ENCODE measurements at places on chromosomes 4 and X. TPM values are rescaled to one million over a fixed set of nuclear protein-coding genes. Genes with fewer than 3 reads are reported as not detected.

FATE1 gene
- not detected for total RNA-seq

DNA sequence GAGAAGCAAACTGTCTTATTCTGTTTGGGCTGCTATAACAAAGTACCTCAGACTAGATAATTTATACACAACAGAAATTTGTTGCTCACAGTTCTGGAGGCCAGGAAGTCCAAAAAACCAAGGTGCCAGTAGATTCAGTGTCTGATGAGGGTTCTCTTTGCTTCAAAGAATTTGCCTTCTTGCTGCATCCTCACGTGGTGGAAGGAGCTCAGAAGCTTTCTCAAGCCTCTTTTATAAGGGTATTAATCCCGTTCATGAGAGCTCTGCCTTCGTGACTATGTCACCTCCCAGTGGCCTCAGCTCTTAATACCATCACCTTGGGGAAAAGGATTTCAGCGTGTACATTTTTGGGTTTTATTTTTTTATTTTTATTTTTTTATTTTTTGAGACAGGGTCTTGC is 20.1 kb downstream of the CA5B start:
- peak; percentile 22 for DNase-seq

DNA sequence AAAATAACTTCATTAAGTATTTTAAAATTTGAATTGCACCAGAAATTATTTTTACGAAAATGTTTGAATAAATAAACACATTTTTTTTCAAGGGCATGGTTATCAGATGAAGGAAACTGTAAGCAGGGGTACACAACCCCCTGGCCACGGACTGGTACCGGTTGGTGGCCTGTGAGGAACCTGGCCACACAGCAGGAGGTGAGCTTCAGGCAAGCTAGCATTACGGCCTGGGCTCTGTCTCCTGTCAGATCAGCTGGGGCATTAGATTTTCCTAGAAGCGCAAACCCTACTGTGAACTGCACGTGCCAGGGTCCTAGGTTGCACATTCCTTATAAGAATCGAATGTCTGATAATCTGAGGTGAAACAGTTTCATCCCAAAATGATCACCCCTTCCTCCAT is 1499.7 kb upstream of the AGA start:
- DNase-seq, result no peak

DNA sequence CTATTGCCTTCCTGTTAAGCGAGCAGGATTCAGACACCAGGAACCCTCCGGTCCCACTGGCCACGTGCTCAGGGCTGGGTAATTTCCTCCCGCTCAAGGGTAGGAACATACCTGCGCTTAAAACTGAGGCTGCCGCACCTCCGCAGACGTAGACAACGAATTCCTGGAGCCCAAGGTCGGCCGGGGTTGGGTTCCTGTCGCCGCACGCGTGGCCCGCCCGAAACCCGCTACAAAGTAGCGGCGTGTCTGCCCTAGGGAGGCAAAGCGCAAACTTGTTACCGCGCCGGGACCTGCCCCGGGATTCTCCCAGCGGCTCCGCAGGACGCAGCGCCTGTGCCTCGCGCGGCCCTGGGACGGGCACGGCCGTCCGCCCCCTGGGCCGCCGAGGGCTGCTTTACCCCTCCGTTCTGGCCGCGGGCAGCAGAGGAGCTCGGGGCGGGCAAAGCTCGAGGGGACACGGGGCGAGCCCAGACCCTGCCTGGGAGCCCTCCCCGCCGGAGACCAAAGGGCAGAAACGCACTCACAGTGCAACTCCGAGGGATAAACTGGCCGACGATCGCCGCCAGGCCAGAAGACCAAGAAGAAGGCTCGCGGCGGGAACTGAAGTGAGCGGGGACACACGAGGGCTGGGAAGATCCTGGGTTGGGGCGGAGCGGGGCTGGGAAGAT is at the start of gene ERVMER34-1:
TSS of gene ERVMER34-1 (minus strand) at position 607 of the 668 bp plus-strand sequence. CDS start 5,905 bp downstream, outside the sequence.
- DNase-seq, result no peak

- DNase-seq, result no peak
These were observed 314.6 kb downstream of the STPG2 start for GRCh38 chr4:97828646-97829045.

DNA sequence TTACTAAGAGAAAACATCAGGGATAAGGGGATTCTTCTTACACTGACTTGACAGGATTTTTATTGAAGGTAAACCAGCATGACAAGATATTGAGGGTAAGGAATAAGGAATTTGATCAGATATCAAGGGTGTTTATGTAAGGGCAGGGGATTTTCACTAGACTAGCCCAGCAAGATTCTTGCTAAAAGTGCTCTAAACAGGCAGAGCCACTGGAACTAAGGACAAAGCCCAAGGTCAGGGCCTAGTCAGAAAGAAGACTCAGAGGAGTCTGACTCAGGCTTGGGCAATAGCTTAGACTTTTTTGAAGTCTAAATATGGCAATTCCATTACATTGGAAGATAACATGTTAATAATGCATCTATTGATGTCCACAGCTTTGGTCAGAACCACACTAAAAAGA is 6.5 kb upstream of the GLRA3 start:
- DNase-seq, result no peak

DNA sequence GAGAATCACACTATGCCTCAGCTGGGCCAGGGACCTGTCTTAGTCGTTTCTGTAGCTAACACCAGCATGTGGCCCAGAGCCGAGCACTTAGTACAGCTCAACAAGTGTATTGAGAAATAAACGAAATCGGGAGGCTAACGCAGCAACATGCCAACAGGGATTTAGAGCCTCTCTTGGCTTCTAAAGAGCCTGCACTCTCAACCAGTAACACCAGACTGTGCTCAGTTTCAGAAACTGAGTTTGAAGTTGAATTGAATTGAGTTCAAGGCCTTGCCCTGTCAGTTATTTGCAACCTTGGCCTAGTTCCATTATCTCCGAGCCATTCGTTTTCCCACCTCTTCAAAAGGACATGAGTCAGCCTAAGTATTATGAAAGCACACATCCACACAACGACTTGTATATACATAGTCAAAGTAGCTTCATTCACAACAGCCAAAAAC is 71.3 kb upstream of the LDB2 start:
- DNase-seq, result no peak
